Iris pigment epithelial cell (primary cell): ENCODE measurements at places on chromosomes 2 and 18.

DNA sequence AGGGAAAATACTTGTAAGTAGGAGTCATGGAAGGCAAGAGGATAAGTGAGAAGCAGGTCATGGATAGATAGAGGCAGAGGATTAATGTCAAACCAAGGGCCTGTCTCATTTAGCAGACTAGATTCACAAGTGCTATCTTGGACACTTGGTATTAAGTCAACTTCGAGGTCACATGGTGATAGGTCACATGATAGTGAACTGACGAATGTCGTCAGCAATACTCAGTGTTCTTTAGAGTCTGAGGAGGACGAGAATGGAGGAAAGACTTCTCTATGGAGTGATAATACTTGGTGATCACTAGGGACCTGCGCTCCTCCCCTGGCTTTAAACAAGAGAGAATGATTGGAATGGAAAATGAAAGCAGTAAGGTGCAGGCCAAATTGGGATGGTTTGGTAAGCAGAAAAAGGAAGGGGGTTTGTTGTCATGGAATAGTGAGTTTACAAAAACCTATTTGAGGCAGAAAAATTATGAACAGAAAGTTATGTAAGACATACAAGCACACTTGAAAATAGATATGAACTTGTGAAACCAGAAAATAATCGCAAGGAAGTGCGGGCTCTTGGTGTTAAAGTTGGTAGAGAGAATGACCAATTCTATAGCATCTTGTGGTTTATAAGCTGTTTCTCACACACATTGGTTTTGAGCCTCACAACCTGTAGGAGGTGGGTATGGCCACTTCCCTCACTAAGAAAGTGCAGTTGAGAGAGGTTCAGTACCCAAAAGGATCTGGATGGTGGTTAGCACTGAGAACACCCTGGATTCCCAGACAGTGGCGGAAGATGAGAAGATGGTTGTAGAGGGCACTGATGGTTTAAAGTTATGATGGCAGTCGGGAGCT lies 141.5 kb downstream of the WDSUB1 start:
- DNase-seq: no peak

DNA sequence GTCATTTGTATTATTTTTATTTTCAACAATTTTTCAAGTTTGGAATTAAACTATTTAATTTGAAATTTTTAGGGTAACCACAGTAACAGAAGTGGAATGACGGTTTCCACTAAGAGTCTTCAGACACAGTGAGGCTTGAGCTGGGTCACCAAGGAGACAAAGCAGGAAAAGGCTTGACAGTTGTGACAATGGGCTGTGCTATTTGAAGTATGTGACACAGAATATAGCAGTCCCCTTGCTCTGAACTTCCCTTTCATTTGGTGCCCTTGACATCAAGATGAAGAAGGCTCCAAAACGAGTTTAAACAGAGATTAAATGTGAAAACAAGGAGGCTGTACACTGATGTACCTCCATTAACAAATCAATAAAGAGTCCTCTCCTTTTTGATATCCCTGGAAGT lies 265.4 kb upstream of the DLGAP1 start:
- DNase-seq: no peak

DNA sequence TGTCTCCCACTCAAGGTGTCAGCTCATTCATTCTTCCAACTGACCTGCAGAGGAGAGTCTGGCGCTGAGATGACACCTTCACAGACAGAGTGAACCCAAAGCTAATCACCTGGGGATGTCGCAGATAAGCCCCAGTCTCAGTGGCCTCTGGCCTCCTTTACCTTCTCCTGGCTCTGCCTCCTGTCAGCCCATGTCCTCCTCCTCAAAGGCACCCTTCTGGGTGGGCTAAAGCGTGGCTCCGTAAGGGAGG lies 194.1 kb downstream of the MIB1 start:
- DNase-seq: no peak

DNA sequence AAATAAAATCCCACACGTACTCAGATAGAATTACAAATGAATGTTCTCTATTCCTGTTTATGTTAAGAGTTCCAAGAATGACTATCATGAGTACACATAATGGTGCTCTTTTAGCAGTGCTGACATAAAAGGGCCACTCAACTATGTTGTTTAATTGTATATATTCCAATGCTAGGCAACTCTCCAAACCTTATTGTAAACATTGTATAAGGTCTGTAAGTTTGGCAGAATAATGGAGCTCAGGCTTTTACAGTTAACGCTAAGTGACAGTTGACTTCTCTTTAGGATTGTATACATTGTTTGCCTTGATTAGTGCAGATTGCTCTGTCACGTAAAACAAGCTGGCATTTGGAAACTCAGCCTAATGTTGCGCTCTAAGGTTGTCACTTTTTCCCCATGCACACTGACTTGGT lies 20.8 kb downstream of the RBMS1 start:
- peak; percentile 78 for DNase-seq

DNA sequence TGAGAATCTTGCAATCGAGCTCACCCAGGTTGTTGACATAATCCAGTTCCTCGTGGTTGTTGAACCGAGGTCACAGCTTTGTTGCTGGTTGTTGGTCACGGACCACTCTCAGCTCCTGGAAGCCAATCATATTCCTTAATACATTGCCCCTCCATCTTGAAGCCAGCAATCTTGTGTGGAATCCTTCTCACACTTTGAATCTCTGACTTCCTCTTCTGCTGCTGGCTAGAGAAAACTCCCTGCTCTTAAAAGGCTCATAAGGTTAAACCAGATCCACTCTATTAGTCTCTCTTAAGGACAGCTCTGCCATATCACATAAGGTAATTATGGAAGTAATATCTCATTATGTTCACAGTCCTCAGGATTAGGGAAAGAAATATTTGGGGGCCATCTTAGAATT lies 41.1 kb downstream of the SP140 start:
- peak; percentile 23 for DNase-seq

DNA sequence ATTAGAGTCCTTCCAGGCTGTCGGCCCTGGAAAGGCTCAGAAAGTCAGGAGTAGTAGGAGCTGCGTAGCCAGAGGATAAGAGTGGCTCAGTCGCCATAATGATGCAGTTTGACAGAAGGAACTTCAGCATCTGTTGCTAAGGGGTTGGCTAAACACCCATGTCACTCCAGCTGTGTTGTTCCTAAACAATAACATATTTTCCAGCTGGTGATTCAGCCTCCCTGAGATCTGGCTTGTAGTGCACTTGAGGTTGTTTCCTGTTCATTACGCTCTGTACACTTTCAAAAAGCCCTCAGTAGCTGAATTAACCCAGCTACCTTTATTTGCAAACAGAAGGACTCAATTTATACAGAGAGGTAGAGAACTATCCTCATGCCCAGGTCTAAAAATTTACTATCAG lies 39.7 kb upstream of the EPAS1 start:
- DNase-seq: peak; percentile 87

DNA sequence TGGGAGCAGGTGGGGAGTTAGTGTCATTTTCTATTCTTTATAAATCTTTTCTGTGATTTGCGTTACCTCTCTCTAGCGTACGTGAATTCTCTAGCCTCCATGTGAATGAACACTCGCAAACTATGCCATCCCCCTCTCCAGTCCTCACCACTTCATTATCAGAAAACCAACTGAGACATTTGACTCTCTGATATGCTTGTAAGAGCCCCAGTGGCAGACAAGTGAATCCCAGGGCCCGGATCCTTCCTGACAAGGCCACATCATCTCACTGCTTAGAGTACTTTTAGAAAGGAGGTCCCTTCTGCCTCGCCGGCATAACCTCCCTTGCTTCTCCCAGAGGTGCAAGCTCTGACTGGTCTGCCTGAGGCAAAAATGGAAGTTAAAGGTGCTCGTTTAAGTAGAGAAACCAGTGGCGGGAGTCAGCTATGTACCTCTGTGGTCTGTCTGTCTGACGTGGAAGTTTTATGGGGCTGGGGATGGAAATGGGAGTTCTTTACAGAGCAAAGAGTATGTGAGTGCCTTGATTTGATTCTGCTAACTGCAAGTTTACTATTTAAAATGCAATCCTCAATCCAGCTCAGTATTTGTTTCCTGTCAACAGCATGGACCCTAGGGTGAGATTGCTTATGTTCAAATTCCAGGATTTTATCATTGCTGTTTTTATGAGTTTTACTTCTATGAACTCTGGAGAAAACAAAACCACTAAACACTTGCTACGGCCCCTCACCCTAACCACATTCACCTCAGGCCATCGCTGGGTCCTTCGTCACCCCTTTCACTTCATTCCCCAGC lies 114.9 kb upstream of the MSTN start:
- no peak for DNase-seq

DNA sequence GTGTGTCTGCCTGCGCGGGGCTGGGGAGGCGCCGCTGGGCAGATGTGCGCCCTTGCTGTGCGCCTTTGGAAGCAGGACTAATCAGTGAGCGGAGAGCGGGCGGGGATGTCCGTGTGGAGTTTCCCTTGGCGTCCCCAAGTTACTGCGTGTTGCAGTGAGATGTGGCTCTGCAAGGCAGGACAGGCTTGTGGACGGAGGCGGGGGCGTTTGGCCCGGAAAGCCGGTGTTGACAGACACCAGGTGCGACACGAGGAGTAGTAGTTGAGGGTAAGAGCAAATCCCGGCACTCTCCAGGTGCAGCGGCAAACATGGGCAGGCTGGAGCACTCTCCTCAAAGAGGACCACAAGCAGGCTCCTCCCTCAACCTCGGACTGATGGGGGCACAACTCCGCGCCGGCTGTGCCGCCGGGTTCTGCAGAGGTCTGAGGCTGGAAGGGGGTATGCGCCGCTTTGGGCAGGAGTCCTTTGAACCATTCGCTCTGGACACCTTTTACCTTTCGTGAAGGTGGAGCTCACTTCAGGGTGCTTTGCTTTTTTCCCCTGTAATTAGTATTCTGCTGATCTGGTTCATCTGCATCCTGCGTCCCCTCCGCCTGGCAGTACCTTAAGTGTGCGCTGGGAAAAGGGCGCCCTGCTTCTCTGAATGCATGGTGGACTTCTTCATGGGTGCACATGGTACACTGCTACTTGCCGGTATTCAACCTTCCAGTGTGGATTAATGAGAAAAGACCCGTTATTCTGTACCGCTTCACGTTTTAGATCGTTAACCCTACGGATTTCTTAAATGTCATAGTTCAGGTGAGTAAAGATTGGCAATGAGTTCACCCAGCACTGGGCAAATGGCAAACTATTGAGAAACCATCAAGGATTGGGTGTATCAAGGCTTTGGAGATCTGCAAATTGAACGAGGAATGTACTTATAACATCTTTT lies 608 bp downstream of the CDH7 start:
- DNase-seq: peak; percentile 3

GRCh38 chr2:10410823-10411437 lies 37.2 kb downstream of the ODC1 start:
- DNase-seq: no peak

DNA sequence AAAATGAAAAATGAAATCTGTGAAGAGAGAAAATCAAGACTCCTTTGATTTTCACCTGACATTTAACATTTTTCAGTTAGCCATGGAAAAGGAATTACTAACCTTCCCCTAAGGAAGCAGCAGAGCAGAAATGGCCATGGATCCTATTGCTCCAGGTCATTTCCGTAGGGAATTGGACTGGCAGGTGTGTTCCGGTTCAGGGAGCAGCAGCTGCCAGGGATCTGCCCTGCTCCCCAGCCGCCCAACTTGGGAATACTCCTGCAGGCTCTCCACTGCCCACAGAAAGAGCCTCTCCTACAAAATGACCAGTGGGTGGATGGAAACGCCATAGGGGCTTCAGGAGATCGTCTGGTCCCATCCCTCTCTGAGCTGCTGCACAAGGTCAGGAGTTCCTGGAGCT lies 86.0 kb upstream of the MAPK4 start:
- DNase-seq: no peak

DNA sequence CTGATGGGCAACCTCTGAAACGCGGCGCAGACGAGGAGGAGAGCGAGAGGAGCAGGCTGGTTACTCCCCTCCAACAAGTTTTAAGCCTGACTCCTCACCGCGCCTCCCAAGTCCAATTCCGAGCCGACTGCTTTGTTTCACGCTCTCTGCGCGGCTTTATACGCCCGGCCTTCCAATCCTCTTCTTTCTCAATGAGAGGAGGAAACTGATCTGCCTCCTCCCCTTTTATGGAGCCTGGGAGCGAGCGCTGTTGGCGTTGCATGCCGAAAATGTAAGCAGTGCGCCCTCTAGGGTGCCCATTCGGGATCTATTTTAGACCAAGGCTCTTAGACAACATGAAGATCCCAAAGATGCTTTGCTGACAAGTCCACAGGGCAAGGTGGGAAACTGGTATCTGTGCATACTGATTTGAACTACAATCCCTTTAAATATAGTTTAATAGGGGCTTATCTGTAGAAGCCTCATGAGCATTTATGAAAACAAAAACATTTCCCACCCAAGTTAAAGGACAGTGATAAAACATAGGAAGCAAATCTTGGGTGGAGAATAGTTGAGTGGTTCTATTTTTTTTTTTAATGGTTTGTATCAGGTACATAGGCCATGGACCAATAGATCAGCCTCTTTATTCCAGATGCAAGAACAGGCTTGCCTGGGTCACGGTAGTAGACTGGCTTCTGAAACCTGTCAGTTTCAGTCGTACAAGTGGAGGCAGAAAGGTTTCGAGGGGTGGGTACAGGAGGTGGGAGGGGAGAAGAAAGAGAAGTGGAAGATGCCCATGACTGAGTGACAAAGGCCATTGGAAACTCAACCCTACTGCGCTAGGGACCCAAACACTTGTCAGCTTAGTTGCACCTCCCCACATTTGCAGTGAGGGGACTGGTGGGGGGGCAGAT lies at the start of gene RND3:
Gene RND3 (minus strand): TSS at position 131 of the 893 bp plus-strand sequence. CDS start 250 bp downstream, outside the sequence.
- DNase-seq: peak; percentile 99

GRCh38 chr2:105919826-105920225 lies 175.1 kb downstream of the NCK2 start:
- DNase-seq: peak; percentile 95

DNA sequence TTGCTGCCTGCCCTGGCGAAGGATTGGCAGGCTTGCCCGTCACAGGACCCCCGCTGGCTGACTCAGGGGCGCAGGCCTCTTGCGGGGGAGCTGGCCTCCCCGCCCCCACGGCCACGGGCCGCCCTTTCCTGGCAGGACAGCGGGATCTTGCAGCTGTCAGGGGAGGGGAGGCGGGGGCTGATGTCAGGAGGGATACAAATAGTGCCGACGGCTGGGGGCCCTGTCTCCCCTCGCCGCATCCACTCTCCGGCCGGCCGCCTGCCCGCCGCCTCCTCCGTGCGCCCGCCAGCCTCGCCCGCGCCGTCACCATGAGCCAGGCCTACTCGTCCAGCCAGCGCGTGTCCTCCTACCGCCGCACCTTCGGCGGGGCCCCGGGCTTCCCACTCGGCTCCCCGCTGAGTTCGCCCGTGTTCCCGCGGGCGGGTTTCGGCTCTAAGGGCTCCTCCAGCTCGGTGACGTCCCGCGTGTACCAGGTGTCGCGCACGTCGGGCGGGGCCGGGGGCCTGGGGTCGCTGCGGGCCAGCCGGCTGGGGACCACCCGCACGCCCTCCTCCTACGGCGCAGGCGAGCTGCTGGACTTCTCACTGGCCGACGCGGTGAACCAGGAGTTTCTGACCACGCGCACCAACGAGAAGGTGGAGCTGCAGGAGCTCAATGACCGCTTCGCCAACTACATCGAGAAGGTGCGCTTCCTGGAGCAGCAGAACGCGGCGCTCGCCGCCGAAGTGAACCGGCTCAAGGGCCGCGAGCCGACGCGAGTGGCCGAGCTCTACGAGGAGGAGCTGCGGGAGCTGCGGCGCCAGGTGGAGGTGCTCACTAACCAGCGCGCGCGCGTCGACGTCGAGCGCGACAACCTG lies at the start of gene DES:
Gene DES (plus strand): TSS at position 223 of the 857 bp plus-strand sequence. CDS start 86 bp downstream, at position 309.
- DNase-seq: peak; percentile 19

GRCh38 chr2:239307921-239308613 lies 92.8 kb downstream of the HDAC4 start:
- no peak for DNase-seq

- DNase-seq: peak; percentile 0
Observed at GRCh38 chr18:65567372-65567771, 183.4 kb upstream of the CDH7 start.
